Transverse colon (tissue), 4 donors: ENCODE measurements at places on chromosomes 1 and 21. TPM values are rescaled to one million over a fixed set of nuclear protein-coding genes. Genes with fewer than 3 reads are reported as not detected.

DNA sequence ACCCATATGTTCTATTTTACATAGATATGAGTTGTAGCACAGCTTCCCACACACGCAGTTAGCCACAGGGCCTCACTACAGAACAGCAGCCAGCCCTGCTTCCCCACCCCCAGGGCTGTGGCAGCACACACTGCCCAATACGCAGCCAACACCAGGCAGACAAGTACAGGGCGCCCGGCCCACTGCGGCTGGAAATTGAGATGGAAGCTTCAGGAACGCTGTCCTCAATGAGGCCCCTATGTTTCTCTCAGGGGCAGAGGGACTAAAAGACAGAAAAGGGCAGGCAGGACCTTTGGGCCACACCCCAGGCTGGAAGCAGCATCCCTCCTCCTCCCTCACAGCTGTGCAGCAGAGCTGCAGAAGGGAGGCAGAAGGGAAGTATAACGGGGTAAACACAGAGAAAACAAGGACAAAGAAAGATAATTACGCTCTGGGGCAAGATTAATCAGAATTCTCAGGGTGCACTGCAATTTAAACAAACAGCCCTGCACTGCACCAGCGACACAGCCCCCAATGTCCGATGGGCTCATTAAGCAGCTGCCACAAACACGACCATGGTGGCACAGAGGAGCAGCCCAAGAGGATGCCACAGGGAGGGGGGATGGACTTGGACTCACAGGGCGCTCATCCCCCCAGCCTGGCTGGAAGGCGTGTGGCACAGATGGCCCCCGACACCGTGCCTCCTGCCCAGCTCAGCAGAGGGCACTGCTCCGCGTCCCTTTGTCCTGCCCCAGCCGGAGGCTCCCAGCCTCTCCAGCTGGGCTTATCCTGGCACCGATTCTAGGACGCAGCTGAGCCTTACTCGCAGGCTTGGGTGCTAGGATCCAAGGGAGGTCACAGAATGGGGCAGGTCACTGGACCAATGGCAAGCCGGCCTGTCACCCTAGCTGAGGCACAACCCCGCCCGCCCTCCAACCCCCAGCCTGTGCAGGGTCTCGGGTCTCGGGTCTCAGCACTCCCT is 14.2 kb downstream of the WDR4 start:
- H3K27ac ChIP-seq, result no peak overlapping the region
- no peaks in the 10 kb centered on the region for H3K4me1 ChIP-seq
- H3K4me3 ChIP-seq, result no peak overlapping the region
- no peaks in the 10 kb centered on the region for H3K36me3 ChIP-seq
- DNase-seq, result no peak

DNA sequence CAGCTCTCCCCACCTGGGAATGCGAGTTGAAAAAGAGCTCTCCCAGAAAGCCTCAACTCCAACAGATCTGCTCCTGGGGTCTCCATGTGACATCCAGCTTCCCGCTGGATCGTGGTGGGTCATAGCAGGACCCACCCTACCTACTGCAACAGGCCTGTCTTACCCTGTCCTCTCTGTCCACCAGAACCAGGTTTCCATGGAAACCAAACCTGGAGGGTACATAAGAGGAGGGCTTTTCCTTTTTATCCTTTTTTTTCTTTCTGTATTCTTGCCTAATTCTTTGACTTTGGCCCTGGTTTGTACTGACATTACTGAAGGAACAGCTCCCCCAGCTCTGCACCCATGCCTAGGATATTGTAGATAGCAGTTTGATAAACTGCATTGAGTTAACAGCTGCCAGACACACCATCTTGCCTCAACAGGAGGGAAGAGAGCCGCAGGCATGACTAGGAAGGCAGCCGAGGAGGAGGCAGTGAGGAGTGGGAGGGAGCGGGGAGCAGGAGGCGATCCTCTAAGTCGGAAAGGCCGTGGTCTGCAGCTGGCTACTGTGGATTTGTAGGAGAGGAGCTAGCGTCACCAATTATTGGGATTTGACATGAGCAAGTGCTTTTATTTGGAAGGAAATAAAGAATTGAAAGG is 9.7 kb upstream of the FMOD start:
- H3K27me3 ChIP-seq, result no peaks in the 10 kb centered on the region
- no peak overlapping the region for H3K27ac ChIP-seq
- H3K36me3 ChIP-seq, result no peaks in the 10 kb centered on the region
- no peak overlapping the region for H3K4me3 ChIP-seq
- peaks cover 17% of the 10 kb centered on the region for H3K4me1 ChIP-seq
- DNase-seq, result no peak

DNA sequence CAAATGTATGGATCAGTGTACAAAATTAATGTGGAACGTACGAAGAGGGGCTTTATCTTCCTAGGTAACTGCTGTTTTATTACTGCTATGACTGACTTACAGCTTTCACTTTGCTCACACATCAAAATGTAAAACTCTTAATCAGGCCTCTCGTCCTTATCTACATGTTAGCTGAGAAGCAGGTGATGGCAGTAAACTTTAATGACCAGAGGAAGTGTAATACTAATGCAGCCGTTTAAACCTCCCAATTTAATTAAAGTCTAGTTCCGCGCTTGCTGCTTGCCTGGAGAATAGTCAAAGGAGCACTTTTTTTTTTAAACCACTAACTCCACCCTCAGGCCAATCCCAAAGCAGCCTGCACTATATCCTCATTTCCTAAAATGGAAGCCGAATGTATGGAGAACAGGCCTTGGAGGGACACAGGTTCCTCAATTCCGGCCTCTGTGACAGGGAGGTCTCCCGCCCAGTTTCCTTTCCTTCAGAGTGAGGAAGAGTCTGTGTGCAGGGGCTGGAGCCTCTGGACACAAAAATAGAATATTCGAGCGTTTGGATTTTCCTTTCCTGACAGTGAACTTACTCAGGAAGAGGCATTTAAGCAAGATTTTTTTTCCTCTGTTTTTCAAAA is 36.7 kb upstream of the RASAL2 start:
- no peaks in the 10 kb centered on the region for H3K27me3 ChIP-seq
- peak overlapping the region; percentile 63 for H3K27ac ChIP-seq
- no peak for DNase-seq
- peaks cover 18% of the 10 kb centered on the region for H3K4me1 ChIP-seq
- H3K4me3 ChIP-seq, result peak overlapping the region; percentile 2

The TFF2 gene
- total RNA-seq, result not detected

The OR2L3 gene
- total RNA-seq, result not detected

The PLA2G2C gene
- 0.16 TPM for total RNA-seq
